ENCODE measurements at places on chromosomes 7 and 10. TPM values are rescaled to one million over a fixed set of nuclear protein-coding genes. Genes with fewer than 3 reads are reported as not detected.

Gene ZNF783
- 13.6 TPM for total RNA-seq

Gene ZNF107
- total RNA-seq: 72.7 TPM

GRCh38 chr10:72645263-72645858 is 19.5 kb upstream of the MICU1 start:
- H3K36me3 ChIP-seq: no peaks in the 10 kb centered on the region
- H3K27ac ChIP-seq: no peak overlapping the region
- H3K27me3 ChIP-seq: no peaks in the 10 kb centered on the region

Gene COL26A1
- not detected for total RNA-seq

All from breast epithelium (tissue), 4 donors.